GM23338 (cell line): ENCODE measurements at places on chromosomes 5 and 9. TPM values are rescaled to one million over a fixed set of nuclear protein-coding genes. Genes with fewer than 3 reads are reported as not detected.

DNA sequence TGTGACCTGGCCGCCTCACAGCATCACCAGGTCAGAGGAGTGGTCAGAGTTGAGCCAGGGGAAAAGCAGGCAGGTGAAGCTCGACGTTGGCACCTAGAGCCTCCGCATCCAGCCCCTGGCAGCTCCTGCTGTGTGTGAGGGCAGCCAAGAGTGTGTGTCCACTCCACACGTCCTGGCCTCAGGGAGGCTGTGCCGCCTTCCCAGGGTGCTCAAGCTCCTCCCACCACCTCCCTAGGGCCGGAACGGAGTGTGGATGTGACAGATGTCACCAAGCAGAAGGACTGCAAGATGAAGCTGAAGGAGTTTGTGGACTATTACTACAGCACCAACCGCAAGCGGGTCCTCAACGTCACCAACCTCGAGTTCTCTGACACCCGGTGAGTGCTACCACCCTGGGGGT lies 72.5 kb downstream of the PHF2 start:
- DNase-seq: no peak

- no peak for DNase-seq
These were observed 84.3 kb downstream of the GALNT10 start for GRCh38 chr5:154274828-154275185.

DNA sequence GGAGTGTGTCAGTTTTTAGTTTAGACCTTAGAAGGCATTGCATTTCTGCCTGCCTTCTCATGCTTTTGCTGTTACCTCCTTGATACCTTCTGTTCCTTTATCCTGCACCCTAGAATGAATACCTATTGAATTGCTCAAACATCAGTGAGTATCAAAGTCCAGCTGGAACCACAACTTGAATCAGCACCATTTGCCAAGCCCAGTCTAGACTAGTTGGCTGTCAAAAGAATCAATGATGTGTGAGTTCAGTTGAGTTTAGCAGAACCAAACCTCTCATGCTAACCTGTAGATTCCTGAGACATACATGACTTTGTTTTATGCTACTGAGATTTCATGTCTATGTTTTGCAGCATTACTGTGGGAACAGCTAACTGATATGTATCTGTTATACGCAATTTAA lies 116.6 kb downstream of the FAM170A start:
- no peak for DNase-seq

DNA sequence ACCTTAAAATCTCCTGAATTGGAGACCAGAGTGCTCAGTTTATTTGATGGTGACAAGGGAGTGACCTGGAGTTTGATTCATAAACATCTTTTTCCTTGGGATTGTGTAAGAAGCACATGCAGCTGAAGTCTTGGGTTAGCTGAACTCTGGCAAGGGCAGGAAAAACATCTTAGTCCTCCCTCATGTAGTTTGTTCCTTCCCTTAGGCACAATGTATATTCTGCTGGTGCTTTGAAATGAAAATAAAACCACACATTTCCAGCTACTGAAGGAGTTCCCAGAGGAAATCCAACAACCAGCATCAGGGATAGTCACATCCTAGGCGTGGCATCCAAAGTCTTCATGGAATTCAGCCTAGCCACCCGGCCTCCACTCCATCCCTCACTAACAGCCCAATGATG lies 95.2 kb upstream of the PAPPA start:
- DNase-seq: no peak

DNA sequence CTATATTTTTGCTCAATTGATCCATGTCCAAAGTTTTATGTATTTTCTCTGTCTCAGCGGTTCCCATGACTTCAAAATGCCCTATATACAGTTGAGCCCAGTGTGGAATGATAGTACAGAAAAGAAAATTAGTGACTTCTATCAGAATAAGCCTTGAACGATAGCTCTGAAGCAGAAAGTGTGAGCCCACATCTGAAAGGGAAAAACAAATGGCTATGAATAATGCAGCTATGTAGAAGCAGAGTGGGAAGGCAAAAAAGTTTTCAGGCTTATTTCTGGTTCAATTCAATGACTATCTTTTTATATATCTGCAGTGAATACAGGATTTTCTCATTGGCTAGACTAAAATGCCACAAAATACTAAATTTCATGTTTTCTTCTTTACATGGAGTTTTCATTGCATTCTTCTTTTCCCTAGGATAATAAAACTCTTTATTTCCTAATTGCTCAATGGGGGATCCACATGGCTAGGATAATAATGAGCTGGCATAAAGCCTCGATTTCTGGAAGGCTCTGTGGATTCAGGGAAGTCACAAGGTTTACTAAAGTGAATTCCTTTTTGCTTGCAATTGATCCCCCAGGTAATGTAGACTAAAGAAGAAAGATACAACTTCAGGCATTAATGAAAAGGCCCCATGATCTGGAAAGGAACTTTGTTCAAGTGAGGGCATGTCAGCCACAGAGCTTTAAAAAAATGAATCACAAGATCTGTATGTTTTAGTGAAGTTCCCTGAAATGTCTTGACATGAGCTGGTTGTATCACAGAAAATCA lies 377.0 kb upstream of the RIOK2 start:
- DNase-seq: no peak

DNA sequence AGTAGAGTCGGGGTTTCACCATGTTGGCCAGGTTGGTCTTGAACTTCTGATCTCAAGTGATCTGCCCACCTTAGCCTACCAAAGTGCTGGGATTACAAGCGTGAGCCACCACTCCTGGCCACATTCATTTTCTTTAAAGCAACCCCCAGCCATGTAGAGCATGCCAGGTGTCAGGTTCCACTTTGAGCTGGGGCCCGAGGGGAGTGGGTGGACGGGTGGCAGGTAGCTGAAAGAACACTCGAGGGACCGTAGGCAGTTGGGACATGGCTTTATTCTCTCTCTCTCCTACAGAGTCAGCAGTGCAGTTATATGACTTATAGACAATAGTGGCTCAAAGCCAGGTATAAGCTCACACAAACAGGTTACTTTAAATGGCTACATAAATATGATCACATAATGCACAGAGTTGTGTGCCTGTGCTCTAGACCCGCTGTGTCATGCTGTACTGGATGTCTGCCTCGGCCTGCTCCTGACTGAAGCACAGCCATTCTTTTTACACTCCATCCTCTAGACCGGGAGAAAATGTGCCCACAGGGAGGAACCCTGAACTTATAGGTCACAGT lies 60.5 kb upstream of the FAM120A start:
- DNase-seq: peak; percentile 10

GRCh38 chr9:94714494-94714893 lies 12.0 kb upstream of the AOPEP start:
- no peak for DNase-seq

- DNase-seq: no peak
These were observed 31.9 kb downstream of the SH3TC2 start for GRCh38 chr5:149030838-149031397.

DNA sequence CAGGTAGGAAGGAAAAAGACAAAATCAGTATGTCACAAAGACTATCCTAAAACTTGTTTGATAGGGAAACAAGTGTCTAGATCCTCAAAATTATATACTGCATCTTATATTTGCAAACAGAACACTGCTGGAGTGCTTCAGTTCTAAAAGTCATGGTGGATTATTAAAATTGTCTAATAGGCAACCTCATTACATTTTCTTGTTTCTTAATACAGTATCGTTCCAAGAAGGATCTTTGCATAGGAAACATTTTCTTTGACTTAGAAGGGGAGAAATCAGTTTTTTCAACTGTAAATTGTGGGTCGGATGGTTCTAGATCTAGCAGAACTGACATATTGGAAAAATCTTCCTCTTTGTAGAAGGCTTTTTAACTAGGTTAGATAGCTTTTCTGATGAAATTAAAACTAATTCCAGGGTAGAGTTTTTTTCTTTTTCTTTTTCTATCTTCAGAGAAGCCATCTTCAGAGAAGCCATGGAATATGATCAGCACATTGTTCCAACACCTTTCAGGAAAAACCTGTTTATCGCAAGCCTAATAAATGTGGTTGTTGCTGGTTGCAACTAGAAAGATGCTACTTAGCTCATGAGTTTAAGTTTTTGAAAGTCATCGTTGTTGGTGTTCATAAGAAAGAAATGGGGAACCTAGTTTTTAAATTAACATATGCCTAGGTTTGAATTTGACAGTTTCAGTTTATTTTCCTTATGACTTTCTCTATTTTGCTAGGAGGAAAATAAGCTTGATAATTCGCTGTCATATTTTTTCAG lies 7.4 kb downstream of the CPEB4 start:
- DNase-seq: no peak

GRCh38 chr9:17776735-17777134 lies 197.9 kb downstream of the SH3GL2 start:
- no peak for DNase-seq

GRCh38 chr9:89417832-89418473 lies 80.0 kb downstream of the SEMA4D start:
- DNase-seq: no peak

The PHF24 gene
- total RNA-seq: 0.14 and 0.19 TPM in 2 replicates
